ENCODE measurements at places on chromosomes 2 and 18.

- DNase-seq, result no peak
Measured at GRCh38 chr2:174663550-174663949, 65.9 kb upstream of the WIPF1 start.

DNA sequence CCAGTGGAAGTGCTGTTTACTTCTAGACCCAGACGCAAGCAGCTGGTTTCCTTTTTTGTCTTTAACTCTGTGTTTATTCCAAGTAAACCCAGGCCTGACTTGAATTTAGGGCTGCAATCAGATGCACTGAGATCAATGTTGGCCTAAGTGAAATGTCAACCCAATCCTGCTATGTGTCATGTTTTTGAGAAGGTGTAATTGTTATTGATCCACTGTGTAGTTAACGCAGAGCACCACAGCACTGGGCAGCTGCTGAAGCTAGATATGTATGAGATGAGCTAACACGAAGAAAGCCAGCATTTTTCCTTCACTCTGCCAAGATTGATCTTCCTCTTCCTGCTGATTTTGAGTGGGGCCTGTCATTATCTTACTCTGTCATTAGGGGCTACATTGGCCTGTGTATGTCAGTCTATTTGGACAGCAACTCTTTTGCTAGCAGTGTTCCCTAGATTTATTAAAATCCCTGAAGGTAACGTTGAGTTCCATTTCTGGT, 18.9 kb upstream of the DLX1 start:
- DNase-seq, result no peak

DNA sequence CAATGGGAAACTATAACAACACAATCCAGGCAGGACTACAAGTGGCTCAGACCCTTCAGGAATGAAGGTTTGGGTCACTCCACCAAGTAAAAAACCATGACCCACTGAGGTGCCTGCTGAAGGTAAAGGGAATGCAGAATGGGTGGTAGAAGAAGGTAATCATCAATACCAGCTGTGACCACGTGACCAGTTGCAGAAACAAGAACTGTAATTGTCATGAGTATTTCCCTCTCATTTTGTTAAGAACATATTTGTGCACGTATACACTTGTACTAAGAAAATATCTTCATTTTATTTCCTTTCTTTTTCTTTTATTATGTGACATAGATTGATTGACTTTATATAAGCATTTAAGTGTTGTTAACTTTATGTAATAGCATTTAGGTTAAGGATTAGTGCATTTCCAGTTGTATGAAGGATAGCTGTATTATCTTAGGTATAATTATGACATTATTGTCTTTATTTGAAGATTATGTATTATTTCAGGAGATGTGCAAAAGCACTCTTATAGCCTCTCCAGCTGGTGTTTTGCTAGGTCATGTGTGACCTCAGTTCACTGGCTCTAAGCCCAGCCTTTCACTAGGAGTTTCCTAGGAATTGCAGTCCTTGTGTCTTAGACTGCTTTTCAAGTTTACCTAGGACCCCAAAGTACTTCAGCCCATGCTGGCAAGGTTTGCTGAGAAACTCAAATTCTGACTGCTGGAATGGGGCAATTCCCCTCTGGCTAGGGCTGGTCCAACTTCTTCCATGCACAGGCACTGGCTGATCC, 125.7 kb upstream of the DPP10 start:
- DNase-seq, result no peak

DNA sequence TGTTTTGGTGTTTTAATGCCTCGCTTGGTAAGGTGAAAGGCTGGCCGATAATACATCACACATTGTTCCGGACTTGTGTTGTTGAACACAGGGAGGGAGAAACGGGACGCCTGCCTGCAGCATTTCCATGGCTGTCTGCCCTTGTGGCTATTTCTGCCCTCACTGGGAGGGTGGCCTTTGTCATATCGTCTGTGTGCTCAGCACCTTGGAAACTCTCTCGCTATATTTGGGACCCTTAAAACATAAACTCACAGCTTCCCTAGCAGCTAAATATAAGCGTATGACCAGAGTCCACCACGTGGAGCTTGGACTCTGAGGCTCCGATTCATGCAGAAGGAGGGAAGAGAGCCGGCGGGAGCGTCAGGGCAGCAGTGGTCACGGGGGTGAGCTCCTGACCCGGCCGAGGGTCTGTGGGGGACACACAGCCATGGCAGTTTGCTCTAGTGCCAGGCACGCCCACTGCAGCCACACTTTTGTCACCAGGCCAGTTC, 111.7 kb downstream of the SH3BP4 start:
- DNase-seq, result no peak

DNA sequence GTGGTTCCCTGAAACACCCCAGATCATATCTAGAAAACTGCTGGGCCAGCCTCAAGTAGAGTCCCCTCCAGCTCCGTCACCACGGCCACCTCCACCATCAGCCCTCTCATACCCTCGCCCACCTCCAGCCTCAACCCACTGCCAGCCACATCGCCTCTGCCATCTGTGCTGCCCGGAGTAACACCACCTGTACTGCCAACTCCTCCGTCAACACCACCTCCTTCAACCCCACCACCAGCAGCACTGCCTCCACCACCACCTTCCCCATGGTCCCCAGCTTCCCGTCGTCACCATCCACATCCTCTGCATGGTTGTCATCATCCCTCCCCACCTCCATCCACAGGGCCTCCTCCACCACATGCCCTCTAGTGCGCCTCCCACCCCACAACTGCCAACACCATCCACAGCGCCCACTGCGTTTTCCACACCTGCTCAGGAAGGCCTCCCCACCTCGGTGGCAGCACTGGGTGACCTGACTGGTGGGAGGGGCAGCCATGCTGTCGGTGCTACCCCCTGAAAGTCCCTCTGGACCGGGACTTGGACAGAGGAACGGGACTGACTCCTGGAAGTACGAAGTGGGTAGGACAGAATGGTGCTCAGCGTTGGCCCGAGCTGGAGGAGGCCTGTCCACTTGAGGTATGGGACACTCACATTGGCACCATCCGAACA, 1.6 kb downstream of the SNED1 start:
- DNase-seq, result no peak

- no peak for DNase-seq
Measured at GRCh38 chr2:144490857-144491256, 29.1 kb downstream of the ZEB2 start.

DNA sequence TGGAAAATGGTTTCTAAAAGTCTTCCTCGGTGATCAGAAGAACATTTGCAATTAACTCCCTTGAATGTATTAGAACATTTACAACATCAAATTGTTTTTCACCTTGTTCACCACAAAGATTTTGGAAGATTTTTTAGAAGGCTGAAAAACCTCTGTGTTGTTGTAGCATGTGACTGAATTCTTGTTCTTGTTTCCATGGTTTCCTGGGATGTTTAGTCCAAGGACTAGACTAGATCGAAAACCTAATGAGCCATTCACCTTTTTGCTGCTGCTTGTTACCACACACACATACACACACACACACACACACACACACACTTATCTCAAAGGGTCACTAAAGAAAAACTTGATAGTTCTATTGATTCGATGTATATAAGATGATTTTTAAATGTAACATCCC, 380.0 kb downstream of the LRRTM4 start:
- no peak for DNase-seq

DNA sequence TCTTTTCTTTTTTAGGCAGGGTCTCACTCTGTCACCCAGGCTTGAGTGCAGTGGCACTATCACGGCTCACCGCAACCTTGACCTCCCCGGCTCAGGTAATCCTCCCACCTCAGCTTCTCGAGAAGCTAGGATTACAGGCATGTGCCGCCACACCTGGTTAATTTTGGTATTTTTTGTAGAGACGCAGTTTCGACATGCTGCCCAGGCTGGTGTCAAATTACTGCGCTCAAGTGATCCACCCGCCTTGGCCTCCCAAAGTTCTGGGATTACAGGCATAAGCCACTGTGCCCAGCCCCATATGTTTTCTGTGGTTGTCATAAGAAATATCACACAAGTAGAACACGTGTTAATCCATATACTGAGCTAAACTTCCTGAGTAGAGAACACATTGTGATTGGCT, 14.6 kb downstream of the ENOSF1 start:
- no peak for DNase-seq

GRCh38 chr2:29259221-29259620, 144.0 kb downstream of the CLIP4 start:
- DNase-seq, result no peak

DNA sequence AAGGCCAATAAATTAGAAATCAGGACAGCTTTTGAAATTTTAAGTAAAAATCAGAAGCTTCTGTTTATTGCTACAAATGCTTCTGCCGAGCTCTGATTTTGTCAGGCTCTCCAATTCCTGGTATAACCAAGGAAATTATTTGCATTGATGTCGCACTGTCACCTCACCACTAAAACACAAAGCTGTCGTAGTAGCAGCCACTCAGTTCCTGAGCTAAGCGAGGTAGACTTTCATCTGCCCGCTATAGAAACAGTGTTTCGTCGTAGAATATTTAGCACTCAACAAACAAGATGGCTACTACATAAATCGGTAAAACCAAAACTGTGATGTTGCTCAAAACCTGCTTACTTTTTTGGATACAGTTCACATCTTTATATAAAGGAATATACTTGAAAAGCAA, 141.3 kb upstream of the FOSL2 start:
- no peak for DNase-seq

GRCh38 chr2:17605696-17606095, 65.2 kb downstream of the VSNL1 start:
- DNase-seq, result no peak

- no peak for DNase-seq
Measured at GRCh38 chr2:23230885-23231284, 154.1 kb upstream of the KLHL29 start.

GRCh38 chr18:7535436-7536205, 31.5 kb upstream of the PTPRM start:
- DNase-seq, result no peak

DNA sequence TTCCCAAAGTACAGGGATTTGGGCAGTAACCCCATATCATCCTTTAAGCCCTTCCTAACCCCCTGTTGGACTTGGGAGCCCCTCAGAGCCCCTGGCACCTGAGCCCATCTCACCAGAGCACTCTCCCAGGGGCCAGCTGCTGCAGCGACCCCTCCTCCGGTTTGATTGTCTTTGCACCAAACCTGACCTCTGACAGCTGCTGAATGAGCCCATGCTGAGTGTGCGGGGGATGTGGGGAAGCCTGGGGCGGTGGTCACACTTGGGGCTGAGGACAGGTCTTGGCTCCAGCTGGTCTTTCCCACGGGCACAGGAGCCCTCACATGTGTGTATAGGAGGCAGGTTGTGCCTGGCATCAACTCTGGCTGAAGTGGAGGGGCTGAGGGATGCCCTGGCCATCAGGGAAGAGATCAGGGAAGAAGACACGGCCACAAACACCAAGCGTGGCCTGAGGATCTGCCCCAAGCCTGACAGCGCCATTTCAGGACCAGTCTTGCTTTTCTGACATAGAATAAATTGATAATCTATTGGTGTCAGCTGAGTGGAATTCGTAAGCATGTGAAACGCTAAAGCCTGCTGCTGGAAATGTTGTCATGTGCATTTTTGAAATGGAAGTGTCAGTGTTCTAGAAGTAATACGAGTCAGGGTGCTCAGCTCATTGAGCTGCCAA, 102.4 kb downstream of the ACKR3 start:
- no peak for DNase-seq

DNA sequence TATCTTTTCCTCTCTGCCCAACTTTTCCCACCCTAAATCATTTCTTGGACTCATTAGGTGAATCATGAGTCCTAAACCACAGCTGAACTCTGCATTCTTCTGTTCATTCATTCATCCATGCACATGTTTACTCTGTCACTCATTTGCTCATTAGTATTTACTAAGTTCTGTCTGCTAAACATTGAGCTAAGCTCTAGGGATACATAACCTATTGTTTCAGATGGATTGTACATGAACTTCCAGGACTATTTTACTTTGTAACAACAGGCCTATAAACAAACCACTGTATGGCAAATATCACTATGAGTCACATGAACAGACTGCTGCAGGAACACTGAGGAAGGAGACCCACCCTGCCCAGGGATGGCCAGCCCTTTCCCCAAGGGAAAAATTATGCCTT, 14.6 kb upstream of the DYNC2LI1 start:
- peak; percentile 48 for DNase-seq

- DNase-seq, result no peak
Measured at GRCh38 chr2:95301876-95302641, 4.9 kb downstream of the KCNIP3 start.

- DNase-seq, result no peak
Measured at GRCh38 chr2:58540681-58541080, 299.6 kb upstream of the FANCL start.

DNA sequence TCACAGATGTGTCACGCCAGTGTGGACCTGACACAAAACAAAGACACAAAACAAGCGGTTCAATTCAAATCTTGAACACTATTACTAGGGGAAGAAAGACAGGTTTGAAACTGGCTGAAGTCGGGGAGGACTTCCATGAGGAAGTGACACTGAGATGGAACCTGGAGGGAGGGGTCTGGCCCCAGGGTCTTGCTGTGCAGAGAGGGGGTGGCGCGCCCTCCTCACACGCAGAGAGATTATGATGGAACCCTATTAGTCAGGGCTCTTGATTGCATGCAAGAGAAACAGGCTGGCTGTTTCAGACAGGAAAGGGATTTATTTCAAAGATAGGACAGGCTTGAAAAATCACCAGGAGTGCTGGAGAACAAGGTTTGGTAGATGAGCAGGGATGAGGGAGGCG, 363.6 kb upstream of the HS6ST1 start:
- no peak for DNase-seq

DNA sequence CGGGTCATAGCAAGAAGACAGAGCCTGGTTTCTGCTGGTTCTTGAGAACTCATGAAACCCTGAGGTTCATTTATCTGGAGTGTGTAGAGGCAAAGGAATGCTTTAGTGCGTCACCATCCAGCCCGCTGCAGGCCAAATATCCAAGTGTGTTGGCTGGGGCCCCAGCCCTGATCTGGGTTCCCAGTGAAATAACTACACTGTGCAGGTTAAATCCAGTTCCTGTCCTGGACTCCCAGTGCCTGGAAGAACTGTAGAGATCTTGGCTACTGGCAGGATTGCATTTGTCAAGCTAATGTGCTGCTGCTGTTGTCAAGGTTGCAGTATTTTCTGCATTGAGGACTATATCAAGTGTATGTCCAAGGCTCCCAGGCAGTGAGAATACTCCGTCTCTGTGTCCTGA, 89.9 kb downstream of the MAPK4 start:
- no peak for DNase-seq

DNA sequence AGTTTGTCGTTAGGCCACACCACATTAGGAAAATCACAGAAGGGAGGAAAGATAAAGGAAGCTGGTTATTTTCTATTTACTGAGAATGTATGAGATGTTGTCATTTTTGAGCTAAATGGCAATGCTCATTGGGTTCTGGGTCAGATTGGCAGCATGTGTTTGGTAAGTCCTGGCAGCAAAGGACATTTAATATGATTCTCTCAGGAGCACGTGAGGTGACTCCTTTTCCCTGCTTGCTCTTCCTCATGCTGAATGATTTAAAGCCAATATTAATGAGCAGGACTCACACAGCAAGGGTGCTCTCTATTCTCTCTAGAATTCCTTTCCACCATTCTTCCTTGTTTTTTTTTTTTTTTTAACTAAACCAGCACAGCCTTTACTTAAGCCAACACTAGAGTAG, 298.2 kb downstream of the XIRP2 start:
- DNase-seq, result no peak

- DNase-seq, result no peak
Measured at GRCh38 chr18:6009756-6010155, 114.4 kb upstream of the TMEM200C start.

Data from HS-27A (cell line).